Adipose tissue (tissue), 3 donors: ENCODE measurements at places on chromosomes 16 and 17. TPM values are rescaled to one million over a fixed set of nuclear protein-coding genes. Genes with fewer than 3 reads are reported as not detected.

The CBLN1 gene
- 1.9 TPM for polyA plus RNA-seq

The TP53TG3C gene
- not detected for polyA plus RNA-seq

The SLC47A1 gene
- polyA plus RNA-seq = 1.0 TPM

The ITPRIPL2 gene
- 29.1 TPM for polyA plus RNA-seq

The OMG gene
- 2.5 TPM for polyA plus RNA-seq

The RTN4RL1 gene
- 8.7 TPM for polyA plus RNA-seq

The CRISPLD2 gene
- polyA plus RNA-seq = 9.9 TPM

The CASKIN1 gene
- polyA plus RNA-seq = 0.35 TPM

The SLC52A1 gene
- not detected for polyA plus RNA-seq
